ENCODE measurements at places on chromosomes 6 and 20.

DNA sequence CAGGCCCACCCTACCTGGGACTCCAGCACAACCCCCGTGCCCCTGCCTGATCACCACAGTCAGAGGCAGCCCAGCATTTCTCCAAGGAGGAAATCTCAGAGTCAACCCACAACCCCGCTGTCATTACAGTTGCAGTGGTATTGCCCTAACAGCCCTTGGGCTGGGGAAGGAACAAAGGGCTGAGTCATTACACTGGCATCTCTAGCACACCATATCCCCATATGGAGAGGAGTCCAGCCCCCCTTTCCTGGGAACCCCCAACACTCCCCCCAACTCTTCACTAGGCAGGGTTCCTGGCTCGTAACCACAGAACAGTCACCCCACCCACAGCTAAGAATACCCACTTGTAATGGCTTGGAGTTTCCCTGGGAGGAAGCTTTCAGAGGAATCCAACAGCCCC is 149.4 kb upstream of the OGFRL1 start:
- DNase-seq: peak; percentile 2

DNA sequence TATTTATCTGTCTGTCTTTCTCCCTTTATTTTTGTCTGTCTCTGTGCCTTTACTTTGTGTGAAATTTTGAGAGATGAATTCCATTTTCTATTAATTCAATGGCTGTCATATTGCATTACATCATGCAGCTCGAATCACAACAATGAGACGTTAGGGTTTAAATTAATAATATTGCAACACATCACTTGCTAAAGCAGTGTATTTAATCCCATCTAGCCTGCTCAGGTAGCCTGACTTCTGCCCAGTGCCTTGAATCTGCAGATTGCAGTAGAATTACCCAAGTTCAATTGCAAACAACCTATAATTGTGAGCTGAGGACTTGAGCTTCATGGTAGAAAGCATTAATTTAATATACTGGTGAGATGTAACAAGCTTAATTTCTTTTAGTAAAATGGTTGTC is 235.7 kb upstream of the TSHZ2 start:
- no peak for DNase-seq

GRCh38 chr20:62840244-62841197 is 21.1 kb downstream of the TCFL5 start:
- no peak for DNase-seq

DNA sequence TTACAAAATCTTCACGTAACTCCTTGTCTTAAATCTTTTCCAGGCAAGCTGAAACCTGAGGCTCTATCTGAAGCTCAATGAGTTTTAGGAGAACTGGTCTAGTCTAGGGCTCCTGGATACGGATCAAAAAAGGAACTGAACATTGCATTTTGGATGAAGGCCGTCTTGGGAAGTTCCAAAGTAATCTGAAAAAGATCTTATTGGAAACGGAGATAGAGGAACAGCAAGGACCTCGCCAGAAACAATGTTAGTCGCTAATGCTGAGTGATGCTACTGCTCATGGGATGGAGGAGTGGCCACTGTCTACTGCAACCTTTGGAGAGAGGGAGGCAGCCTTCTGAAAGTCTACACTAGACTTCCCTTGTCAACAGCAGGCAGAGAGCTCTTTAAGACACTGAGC is 91.4 kb upstream of the ATXN1 start:
- DNase-seq: no peak

GRCh38 chr6:6760002-6760401 is 171.5 kb downstream of the LY86 start:
- DNase-seq: no peak

DNA sequence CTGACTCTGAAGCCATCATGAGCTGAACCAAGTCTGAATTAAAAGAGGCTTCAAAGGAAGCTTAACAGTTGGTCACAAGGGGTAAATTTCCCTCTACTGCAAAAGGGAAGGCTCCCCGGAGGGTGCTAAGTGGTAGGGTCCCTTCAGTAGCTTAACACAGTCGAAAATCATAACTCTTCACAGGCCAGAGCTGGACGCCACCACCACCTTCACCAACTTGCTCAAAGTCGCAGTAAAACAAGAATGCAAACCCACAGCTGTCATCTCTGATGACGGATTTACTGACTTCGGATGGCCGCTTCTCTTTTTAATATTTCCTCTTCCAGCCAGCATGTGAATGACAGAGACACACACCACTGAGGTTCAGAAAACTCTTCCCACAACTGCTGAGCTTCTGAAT is 144.7 kb upstream of the FBXL4 start:
- no peak for DNase-seq

DNA sequence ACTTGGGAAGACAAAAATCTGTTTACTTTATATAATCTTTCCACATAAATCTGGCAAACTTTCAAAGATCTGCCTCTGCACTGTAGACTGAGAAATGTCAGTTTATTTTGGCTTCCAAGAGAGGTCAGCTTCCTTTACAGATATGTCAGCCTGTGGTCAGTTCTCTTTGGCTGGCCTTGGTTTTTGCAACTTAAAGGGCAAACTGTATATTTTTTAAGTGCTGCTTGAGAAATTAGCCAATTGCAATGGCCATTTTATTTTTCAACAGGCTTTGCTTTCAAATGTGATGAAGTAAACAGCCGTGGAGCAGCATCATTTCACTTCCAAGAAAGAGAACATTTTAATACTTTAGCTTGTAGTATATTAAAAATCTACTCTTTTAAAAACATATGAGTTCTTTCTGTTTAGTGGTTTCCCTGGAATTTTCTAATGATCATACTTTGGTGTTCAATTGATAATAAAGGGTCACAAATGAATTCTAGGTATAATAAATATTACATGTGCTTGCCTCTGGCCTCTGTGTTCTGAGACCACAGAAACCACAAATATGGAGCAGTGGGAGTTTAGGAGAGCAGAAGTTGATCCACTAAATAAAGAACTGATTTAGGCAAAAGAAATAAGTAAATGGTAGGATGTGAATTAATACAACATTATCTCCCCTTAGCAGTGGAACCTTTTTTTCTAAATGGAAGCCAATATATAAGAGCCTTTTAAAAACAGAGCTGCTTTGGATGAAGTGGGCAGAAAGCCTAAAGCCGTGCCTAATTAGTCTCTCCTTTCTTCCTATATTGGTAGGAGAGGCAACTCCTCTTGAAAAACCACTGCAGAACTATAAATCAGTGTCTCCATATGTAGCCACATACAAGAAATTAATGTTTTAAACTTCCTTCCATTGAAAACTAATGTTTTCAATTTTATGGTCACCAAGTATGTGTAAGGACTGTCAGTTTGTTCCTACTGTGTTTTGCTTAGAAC is 16.2 kb downstream of the ADGRB3 start:
- no peak for DNase-seq

GRCh38 chr6:11847515-11848345 is 69.1 kb upstream of the ADTRP start:
- DNase-seq: no peak

DNA sequence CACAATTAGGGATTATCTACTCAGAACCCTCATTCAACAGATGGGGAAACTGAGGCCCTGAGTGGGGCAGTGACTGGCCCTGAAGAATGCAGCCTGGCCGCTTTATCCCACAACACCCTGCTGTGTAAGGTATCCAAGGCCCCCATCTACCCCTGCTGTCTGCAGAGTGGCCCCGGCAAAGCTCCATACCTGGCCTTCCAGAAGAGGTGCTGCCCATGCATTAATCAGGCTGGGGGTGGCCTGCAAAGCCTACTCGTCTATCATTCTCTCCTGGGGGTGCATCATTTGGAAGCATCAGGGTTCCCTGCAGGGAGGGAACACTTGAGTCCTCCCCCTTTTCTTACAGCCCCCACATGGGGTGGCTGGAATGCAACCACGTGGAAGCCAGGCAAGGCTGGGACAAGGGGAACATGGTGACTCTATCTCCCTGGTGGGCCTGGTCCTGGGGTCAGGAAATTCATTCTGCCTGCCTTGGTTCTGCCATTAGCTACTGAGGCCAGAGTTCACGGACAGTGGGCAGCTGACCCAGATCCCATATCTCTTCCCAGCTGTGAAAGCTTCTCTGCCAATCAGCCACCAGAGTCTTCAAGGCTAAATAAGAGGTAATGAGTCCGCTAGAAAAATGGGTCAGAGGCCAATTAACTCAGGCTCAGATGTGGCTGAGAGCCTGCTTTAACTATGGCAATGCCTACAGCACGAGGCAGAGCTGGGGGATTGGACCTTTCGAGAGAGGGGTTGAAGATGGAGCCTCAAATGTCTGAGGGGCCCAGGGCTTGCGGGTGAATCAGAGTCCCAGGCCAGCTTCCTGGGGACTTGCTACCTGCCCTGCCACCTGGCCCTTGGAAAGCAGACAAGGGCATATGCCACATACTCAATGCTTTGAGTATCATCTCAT is 72.3 kb upstream of the TOX2 start:
- DNase-seq: no peak

GRCh38 chr6:138103871-138104270 is 3.3 kb downstream of the PERP start:
- DNase-seq: no peak

- no peak for DNase-seq
These were observed 17.9 kb downstream of the MAVS start for GRCh38 chr20:3864518-3864917.

DNA sequence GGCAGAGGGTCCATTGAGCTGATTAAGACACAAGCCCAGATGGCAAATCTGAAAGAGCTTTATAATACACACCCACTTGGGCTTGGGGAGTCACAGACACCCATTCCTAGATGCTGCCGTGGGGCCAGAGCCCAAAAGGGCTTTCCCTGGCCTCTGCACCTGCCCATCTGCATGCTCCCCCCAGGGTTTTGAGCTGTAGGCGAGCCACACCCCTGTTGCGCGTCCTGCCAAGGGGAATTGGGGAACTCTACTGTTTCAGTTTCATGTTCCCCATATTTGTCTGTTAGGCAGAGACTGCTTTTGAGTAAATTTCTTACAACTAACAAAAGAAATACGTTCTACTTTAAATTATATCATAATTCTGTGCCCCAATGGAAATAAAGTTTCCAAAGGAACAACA is 52.9 kb upstream of the FNDC1 start:
- DNase-seq: no peak

DNA sequence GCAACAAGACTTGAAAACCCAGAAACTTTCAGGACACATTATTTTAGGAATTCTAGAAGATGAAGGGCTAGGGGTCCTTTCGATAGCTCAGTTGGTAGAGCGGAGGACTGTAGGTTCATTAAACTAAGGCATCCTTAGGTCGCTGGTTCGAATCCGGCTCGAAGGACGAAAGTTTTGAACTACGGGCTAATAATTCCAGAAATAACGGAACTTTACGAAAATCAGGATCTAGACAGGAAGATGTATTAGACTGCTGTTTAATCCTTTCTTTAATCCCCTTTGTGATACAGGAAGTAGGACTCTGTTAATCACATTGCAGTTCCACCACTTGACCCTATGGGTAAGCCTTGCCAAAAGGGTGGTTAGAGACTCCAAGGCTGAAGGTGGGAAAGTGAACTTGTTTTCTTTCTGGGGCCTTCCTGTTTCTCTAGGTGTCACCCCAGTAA is 21.2 kb upstream of the ABT1 start:
- DNase-seq: peak; percentile 38

DNA sequence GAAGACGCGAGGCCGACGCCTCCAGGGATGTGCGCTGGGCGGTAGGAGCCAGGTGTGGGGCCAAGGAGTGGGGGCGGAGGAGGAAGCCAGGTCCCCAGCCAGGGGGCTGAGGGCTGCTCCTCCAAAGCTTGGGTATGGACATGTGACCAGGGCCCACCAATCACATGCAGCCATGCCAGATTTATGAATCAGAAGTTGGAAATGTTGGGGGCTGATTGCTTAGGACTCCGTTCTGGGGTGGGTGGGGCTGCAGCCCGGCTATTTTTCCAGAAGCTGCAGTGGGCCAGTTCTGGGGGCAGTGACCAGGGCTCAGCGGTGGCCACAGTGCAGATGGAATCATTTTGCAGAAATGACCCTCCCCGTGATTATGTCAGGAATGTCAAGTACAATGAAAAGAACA is 96.0 kb downstream of the CEBPB start:
- DNase-seq: peak; percentile 94

DNA sequence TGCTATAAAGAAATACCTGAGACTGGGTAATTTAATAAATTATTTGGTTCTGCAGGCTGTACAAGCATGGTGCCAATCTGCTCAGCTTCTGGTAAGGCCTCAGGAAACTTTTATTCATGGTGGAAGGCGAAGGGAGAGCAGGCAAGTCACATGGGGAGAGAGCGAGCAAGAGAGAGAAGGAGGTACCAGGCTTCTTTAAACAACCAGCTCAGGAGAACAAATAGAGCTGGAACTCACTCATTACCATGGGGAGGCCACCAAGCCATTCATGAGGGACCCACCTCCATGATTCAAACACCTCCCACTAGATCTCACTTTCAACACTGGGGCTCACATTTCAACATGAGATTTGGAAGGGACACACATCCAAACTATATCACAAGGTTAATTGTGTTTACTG is 44.9 kb upstream of the CRISP1 start:
- no peak for DNase-seq

GRCh38 chr6:2480267-2480966 is 235.0 kb upstream of the GMDS start:
- DNase-seq: peak; percentile 28

GRCh38 chr6:109925075-109925474 is 53.0 kb upstream of the GPR6 start:
- peak; percentile 4 for DNase-seq

- no peak for DNase-seq
These were observed 8.3 kb upstream of the ME1 start for GRCh38 chr6:83439201-83439600.

- no peak for DNase-seq
These were observed 26.8 kb downstream of the ZBTB9 start for GRCh38 chr6:33481192-33481591.

DNA sequence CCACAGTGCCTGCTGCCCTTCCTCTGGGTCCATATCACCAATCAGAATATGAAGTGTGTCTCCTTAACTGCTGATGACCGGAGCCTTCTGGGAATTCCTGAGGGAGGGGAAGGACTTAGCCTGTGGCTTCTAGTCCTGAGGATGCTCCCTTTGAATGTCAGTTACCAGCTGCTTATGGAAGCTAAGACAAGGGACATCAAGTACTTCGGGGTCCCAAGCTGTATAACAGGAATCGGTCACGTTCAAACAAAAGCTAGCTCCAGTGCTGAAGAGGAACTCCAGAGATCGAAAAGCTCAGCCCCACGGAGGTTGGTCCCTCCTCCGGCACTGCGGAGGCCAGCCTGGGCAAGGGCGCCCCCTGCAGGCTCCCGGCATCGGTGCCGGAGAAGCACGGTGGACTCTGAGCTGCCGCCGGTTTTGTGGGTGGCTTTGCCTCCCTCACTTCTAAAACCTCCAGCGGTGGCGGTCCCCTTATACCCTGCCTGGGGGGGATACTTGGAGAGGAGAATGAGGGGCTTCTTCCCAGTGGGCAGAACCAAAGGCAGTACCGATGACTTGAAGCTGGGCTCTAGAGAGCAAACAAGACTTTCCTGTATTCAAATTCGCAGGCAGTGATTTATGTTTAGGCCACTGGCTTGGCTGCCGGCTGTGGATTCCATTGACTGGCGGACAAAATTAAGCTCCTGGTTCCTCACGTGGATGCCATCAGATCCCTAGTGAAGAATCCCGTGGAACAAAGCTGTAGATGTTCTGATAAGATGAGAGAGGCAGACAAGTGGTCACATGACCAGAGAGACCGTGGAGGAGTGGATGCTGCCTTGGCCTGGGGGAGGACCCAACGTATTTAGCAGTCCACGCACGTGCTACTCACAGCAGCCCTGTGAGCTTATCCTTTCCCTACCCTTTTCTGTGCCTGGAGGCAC is 16.2 kb upstream of the UBR2 start:
- DNase-seq: peak; percentile 81

Measured in fibroblast of the aortic adventitia (primary cell).